Activated CD8-positive, alpha-beta memory T cell treated with anti-CD3 and anti-CD28 coated beads for 1 hour (primary cell): ENCODE measurements at places on chromosomes 1 and 21.

- DNase-seq = no peak
Measured at GRCh38 chr1:60374537-60374936, 301.0 kb upstream of the C1orf87 start.

- no peak for DNase-seq
Measured at GRCh38 chr1:227124473-227124872, 184.4 kb downstream of the COQ8A start.

GRCh38 chr21:22346576-22346975 lies 1348.4 kb downstream of the NCAM2 start:
- DNase-seq = no peak

GRCh38 chr1:81738875-81739274 lies 61.9 kb upstream of the ADGRL2 start:
- DNase-seq = no peak

- no peak for DNase-seq
Measured at GRCh38 chr1:27592931-27593677, 10.8 kb downstream of the AHDC1 start.

- no peak for DNase-seq
Measured at GRCh38 chr1:203043830-203044545, 17.7 kb downstream of the PPFIA4 start.
